ENCODE measurements at places on chromosomes 13 and 19.
A peak's percentile ranks its signal among the peaks of the same experiment; 100 is the strongest.

DNA sequence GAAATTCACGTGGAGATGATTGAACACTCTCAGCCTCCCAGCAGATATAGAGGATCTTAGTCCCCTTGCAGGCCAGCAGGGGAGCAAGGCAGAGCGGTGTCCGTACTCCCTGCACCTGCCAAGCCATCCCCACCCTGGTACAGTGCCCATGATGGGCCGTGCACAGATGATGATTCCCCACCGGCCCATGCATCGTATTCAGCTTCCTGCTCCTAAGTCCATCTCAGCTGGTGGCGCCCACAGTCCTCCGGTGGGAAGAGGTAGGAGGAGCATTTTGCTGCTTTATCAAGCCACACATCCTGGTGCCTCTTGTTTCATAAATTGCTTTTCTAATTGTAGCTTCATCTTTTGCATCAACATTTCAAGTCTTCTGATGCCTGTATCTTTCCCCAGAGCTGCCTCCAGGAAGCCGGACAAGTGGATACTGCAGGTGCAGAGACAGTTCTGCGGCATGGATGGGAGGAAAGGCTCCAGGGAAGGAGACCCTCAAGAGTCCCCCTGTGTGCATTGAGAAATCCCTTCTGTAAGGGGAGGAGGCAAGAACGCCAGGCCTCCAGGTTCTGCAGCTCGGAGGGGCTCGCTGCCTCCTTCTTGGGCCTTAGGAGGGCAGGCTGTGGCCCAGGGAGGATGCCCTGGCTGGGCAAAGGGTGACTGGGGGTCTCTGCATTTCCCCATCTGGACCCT lies 55.3 kb downstream of the F2RL3 start:
- no peak for DNase-seq

DNA sequence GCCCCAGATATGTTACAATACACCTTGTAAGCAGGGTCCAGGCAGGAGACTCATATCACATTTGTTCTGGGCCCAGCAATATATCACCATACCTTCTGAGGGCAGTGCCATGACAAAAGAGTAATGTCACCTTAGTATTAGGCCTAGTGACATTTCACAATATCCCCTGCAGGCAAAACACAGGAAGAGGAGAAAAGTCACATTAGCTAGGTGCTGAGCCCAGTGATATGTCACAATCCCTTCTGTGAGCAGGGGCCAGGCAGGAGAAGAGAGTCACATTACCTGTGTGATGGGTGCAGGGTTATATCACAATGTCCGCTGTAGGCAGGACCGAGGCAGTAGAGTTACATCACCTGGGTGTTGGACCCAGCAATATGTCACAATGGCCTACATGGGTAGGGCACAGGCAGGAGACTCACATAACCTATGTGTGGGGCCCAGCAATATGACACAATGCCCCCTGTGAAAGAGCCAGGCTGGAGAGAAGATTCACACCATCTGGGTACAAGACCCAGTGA lies 12.4 kb upstream of the ZNF91 start:
- DNase-seq, result no peak

DNA sequence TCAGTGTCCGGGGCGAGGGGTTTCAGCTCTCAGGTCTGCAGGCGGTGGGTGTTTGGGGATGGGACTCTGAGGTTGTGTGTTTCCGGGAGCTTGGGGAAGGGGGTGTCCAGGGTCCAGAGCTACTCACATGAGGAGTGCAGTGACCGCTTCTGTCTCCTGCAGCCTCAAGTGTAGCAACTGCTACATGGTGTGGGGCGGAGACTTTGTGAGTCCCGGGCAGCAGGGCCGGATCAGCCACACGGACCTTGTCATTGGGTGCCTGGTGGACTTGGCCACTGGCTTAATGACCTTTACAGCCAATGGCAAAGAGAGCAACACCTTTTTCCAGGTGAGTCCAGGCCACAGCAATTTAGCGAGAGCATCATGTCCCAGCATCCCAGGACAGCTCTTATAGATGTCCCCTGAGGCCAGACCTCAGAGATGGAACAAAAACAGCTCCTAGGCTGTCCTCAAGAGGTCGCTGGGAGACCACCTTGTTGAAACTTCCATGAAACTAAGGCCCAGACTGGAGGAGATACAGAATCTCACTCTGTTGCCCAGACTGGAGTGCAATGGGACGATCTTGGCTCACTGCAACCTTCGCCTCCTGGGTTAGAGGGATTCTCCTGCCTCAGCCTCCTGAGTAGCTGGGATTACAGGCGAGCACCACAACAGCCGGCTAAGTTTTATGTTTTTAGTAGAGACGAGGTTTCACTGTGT lies 44.9 kb downstream of the RYR1 start:
- peak; percentile 3 for DNase-seq

- peak; percentile 41 for DNase-seq
Observed at GRCh38 chr13:33119856-33120543, 103.8 kb downstream of the KL start.

- DNase-seq, result peak; percentile 9
Observed at GRCh38 chr19:40933025-40933424, 51.0 kb upstream of the CYP2A7 start.

GRCh38 chr19:50051964-50052363 lies 26.2 kb downstream of the ZNF473 start:
- no peak for DNase-seq

DNA sequence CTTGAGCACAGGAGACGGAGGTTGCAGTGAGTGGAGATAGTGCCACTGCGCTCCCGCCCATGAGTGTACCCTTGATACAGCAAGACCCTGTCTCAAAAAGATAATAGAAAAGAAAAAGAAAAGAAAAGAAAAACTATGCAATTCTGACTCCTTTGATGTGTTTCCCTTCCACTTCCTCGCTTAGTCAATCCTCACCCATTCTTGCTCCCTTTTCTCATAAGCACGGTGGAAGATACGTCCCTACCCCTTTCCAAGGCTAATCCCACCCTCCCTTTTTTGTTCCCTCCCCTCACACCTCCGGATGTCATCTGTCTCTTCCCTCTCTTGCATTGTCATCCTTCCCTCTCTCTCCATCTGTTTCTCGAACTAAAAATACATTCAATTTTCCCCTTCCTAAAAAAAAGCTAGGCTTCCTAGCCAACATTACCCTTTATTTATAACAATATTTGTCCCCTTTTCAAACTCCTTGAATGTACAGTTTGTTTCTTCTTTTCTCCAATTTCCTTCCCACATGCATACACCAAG lies 40.5 kb upstream of the ITM2B start:
- no peak for DNase-seq

GRCh38 chr19:16235811-16236652 lies 38.3 kb downstream of the AP1M1 start:
- no peak for DNase-seq

DNA sequence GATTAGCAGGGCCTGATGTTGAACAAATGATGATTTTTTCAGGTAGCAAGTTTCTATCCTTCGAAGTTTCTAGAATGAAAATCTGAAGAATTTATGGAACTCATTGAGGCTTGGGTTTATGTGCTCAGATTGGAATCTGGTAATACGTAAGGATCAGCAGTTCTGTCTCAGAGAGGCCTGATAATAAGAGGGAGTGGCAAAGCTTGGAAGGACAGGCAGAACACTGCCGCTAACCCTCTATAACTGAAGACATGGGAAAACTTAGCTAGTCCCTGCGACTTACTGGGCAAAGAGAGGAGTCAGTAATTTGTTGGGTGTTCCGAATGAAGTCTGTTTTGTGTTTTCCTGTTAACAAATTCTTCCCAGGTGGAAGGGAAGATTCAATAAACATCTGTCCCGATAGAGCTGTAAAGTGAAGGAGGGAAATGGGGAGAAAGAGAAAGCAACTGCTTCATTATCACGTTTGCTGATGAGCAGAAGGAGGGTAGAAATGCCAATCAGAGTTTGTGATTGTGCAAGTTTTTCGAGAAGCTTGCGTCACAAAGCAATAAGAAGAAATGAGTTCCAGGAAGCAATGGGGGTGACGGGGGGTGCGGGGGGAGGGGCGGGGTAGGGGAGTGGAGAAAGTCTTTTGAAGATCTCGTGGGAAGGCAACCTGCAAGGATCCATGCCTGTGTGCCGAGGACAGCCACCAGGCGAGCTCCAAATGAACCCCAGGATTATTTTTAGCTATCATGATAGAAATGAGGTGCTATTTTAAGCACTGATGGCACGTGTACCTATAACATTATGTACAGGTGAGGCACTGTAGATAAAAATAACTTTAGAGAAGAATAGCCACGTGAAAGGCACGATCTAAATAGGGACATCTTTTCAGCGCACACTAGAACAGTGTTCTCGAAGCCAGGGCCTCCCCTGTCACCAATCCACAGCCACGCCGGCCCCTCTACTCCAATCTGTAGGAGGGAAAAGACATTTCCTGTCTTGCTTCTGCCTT lies 224.1 kb downstream of the FGF9 start:
- no peak for DNase-seq

GRCh38 chr19:1513499-1514294 lies 878 bp upstream of the ADAMTSL5 start:
- peak; percentile 60 for DNase-seq

GRCh38 chr19:58398087-58398486 lies 2.6 kb downstream of the RNF225 start:
- no peak for DNase-seq

GRCh38 chr13:70960841-70961443 lies 852.7 kb upstream of the KLHL1 start:
- peak; percentile 23 for DNase-seq

DNA sequence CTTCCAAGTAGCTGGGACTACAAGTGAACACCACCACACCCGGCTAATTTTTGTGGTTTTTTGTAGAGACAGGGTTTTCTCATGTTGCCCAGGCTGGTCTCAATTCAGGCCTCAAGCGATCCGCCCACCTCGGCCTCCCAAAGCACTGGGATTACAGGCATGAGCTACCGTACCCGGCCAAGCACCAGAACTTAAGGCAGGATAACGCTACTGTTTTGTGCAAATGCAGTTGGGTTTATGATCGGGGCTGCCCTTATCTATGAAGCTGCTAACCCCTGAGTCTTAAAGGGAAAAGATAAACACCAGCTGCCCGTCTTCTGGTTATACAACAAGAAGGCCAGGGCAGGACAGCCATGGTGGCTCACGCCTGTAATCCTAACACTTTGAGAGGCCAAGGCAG lies 12.6 kb upstream of the TM6SF2 start:
- no peak for DNase-seq

GRCh38 chr13:99433543-99434075 lies 67.7 kb upstream of the TM9SF2 start:
- DNase-seq, result no peak

DNA sequence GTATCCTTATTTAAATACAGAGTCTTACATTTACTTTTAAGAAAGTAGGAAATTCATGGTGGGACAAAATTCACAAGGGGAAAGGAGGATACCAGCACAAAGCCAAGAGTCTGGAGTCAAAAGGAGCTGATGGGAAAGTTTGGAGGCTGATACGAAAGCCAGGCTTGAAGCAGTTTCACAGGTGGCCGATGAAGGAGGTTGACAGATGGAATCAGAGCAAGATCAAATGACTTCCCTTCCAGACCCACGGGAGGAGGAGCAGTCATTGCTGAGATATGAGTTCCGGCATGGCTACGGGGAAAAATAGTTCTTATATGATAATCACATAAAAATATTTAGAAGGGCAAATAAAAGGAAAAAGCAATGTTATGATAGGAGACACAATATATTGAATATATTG lies 65.0 kb downstream of the DGKH start:
- DNase-seq, result no peak

DNA sequence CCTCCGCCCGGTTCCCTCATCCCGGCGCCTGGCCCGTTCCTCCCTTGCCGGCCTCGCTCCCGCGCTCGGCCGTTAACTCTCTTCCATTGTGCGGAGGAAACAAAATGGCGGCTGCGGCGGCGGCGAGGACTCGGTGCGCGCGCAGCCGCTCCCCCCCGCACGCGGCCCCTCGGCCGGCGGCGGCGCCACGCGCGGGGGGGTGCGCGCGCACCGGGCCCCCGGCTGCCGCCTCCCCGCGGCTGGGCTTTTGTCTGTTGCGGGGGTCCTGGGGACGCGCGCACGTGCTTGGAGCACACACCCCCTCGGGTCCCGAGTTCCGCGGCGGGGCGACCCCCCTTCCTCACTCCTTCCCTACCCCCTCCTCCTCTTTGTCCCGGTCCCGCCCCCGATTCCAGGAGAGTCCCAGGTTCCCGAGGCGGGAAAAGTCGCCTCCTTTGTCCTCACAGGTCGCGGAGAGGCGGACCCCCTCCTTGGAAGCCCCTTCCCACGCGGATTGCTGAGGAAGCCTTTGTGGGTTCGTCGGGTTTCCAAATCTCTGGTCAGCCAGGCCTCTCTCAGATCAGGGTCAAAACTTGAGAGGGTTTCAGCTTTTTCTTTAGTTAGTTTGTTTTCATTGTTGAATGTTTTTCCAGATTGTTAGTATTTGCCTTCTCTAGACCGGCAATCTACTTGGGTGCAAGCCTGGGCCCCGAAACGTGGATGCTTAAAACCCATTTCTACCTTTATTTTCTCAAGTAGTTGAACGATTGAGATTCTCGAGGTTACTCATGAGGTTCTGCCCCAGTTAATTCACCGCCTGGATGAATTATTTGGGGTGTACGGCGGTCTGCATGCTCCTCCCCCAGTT lies 687 bp downstream of the ILF3 start:
- peak; percentile 57 for DNase-seq

- no peak for DNase-seq
Observed at GRCh38 chr13:114264886-114265611, 16.4 kb upstream of the UPF3A start.

DNA sequence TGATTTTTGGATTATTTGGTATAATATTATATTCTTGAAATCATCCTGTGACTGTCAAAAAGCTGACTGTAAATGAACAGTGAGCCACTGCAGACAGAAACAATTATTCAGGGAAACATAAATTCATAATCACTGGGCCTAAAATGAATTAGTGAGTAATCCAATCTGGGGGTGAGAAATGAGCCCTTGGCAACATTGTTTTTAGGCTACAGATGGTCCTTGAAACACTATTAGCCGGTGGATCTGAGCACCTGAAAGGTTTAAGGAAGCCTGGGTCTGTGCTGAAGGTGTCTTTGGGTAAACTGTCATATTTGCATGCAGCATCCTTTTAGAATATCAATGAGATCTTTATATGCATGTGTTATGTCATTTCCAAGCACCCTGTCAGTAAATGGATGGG lies 290.7 kb downstream of the ATP8A2 start:
- DNase-seq, result no peak
